ENCODE measurements at places on chromosomes 3 and 15.
A peak's percentile ranks its signal among the peaks of the same experiment; 100 is the strongest.

DNA sequence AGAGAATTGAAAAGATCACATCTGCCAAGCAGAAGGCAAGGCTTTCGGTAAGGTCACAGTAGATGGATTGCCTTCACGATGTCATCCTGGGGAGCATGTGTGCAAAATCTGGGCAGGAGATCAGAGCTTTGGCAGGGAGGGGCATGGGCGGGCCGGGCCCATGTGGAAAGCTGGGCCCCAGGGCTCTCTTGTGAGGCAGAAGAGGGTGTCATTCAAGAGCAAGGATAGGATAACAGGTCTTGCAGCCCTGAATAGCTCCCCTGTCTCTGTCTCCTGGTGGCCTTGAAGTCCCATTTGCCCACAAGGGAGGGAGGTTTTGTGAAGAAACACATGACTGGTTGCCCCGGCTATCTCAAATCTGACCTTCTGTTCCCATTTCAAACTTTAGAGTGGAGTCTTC lies 172.0 kb downstream of the OPA1 start:
- no peak for DNase-seq

- DNase-seq: no peak
These were observed 27.6 kb upstream of the NRROS start for GRCh38 chr3:196611761-196612483.

GRCh38 chr15:52252781-52253180 lies 42.8 kb downstream of the MYO5C start:
- DNase-seq: peak; percentile 87

- DNase-seq: no peak
These were observed 89.6 kb downstream of the GMPS start for GRCh38 chr3:155960060-155960459.

DNA sequence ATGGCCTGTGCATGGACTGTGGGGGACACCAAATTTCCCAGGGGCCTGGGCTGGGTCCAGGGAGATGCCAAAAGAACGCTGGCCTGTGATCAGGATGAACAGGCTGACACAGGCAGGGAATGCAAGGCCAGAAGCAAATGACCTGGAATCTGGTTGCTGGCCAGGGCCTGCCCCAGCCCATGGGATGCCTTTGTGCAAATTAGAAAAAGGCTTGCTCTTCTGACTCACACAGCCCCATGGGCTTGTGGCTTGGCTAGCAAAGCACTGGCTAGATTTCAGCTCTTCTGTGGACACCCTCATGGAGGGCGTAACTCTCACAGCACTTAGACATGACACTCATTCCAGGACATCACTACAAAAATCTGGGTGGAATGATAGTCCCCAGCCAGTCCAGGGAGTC lies 356.0 kb downstream of the SHQ1 start:
- DNase-seq: peak; percentile 97

- no peak for DNase-seq
These were observed 52.2 kb downstream of the LARS2 start for GRCh38 chr3:45440562-45440961.

- no peak for DNase-seq
These were observed 23.1 kb downstream of the XXYLT1 start for GRCh38 chr3:195247863-195248189.

DNA sequence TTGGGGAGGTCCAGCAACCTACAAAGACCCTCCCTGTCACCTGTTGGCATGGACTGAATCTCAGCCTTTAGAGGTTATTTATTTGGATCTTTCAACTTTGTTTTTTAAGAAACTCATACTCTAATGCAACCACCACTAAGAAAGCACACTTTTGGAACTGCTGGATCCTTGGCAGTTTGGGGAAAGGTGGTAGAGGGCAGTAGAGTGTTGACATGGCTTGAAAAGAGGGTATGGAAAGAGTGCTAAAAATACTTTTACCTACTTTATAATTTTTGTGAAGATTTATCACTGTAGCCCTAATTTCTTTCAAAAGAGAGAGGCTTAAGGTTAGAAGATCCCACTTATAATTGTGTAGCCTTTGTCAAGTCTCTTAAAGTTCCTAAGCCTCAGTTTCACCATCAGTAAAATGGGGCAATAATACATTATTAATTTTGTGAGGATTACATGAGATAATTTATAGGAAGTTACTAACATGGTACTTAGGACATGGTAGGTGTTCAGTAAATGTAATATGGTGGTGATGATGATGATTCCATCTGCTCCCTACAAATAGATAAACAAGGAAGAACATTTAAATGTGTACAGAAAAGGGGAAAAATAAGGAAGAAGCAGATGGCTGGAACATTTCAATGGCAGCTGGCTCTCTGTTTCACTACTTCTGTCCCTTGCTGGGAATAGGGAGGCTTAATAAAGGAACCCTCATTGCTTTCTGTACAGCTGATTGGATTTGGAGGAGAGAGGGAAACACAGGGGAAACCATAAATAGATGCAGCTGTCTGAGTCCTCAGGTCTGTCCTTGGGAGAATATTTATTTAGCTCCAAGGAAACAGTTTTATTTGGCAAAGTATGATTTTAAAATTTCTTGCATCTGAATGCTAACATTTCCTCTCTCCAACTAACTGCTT lies 208.4 kb upstream of the ADAMTS9 start:
- DNase-seq: no peak

GRCh38 chr3:3109407-3110298 lies 521 bp downstream of the IL5RA start:
- no peak for DNase-seq

- DNase-seq: peak; percentile 96
These were observed 637.7 kb upstream of the TBL1XR1 start for GRCh38 chr3:177835008-177835407.

GRCh38 chr3:14647976-14648955 lies 3.3 kb upstream of the CCDC174 start:
- no peak for DNase-seq

GRCh38 chr3:192255839-192256238 lies 471.5 kb downstream of the FGF12 start:
- DNase-seq: no peak

GRCh38 chr3:130934442-130935089 lies 40.7 kb downstream of the ATP2C1 start:
- DNase-seq: peak; percentile 33

- no peak for DNase-seq
These were observed 311.7 kb upstream of the ICE2 start for GRCh38 chr15:60790641-60791040.

GRCh38 chr15:99909592-99910295 lies 176.5 kb upstream of the LYSMD4 start:
- DNase-seq: no peak

GRCh38 chr3:122770521-122771202 lies 23.0 kb downstream of the HSPBAP1 start:
- no peak for DNase-seq

GRCh38 chr3:128487813-128488635 lies 5.0 kb downstream of the GATA2 start:
- peak; percentile 82 for DNase-seq

DNA sequence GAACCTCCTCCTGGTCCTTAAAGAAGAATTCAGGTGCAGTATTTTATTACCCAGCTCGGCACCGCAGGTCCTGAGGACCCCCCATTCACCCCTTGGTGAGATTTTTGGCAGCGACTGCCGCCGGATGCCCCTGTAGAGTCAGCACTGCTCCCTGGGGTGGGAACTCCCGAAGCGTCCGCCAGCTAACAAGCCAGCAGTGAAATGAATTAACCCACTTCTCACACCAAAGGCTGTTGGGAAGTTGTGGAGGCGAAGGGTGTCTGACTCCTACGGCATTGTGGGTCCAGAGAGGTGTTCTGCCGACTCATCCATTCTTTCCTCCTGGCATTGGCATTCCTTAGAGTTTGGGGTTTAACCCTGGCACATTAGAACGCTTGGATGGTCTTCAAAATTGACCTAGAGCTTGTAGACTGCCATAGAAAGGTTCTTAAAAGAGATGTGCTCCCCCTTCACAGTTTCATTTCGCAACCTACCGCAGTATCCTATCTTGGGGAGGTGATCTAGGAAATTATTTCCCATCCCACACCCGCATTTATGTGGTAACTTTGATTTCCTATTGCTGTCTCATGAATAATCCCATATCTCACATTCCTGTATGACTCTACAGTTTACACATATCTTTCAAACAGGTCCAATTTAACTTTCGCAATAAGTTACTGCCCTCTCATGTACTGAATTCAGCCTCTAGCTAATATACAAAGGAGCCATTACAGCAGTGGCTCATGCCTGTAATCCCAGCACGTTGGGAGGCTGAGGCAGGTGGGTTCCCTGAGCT lies 879 bp upstream of the EIF5A2 start:
- peak; percentile 34 for DNase-seq

DNA sequence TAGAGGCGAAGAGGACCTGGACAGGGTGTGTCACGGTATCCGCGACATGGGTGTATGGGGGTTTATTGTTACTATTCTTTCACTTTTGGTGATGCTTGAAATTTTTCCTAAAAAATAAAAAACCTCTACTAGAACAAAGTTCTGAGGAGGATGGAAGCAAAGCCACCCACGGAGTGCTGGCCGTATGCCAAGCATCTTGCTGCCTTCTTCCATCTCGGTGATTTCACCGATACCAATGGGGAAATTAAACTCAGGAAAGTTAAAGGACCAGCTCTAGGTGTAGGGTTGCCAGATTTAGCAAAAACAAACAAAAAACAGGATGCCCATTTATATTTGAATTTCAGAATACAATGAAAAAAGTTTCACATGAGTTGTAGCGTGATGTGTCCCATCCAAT lies 33.9 kb downstream of the SMAD6 start:
- peak; percentile 64 for DNase-seq

GRCh38 chr3:193819117-193820010 lies 226.4 kb downstream of the OPA1 start:
- DNase-seq: no peak

- no peak for DNase-seq
These were observed 10.1 kb downstream of the DHX36 start for GRCh38 chr3:154314152-154314551.

DNA sequence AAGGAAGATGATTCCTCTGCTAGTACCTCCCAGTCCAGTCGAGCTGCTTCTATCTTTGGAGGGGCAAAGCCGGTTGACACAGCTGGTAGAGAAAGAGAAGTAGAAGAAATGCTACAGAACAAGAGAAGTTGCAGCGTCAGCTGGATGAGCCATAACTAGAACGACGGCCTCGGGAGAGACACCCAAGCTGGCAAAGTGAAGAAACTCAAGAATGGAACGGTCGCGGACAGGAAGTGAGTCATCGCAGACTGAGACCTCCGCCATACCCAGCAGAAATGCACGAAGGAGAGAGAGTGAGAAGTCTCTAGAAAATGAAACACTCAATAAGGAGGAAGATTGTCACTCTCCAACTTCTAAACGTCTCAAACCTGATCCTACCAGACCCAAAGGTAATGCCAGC lies 19.0 kb upstream of the PARP14 start:
- DNase-seq: no peak

DNA sequence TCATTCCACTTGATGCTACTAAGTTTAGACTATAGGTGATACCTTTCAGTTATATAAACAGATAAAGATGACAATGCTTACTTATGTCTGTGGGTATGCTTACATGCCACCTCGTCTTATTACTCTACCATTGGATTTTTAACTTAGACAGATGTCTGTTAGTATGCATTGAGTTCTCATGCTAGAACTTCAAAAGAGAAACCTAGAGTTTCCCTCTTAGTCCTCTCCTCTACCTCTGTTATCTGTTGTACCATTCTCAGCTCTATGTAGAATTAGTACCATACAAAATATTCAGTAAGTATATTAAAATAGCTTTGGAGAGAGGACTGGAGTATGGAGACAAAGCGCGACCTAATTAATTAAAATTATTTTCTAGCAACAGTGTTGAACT lies 111.3 kb downstream of the BBX start:
- DNase-seq: no peak

DNA sequence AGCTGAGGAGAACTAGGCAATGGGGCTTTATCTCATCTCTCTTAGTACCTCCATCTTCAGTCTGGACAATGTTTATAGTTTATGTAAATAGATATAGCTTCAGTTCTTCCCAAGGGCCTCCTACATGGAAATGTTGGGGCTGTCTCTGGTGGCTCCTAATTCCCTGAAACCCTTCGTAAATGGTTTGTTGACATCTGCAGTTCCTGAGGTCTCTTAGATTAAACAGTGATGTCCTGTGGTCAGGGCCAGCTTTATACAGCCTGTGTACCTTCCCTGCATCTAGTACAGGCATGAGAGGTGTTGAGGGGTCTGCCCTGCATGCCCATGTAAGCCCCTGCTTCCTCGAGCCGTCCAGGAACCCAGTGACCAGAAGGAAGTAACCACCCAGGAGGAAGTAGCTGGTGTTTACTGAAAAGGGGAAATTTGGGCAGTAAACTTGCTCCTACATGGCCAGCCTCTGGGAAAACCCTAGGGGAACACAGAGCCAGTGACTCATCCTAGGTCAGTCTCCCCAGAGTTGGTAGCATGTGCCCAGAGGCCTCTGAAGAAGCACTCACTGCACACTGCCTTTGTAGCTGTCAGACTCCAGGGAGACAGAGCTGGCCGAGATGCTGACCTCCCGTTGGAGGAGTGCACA lies 4.7 kb upstream of the TBC1D2B start:
- DNase-seq: no peak

GRCh38 chr3:71131375-71132314 lies 451.9 kb downstream of the FOXP1 start:
- DNase-seq: no peak

- DNase-seq: no peak
These were observed 45.8 kb downstream of the DNAH1 start for GRCh38 chr3:52361898-52362297.

GRCh38 chr3:55579496-55579895 lies 92.4 kb upstream of the WNT5A start:
- DNase-seq: no peak

GRCh38 chr3:42831321-42831713 lies 22.1 kb downstream of the ACKR2 start:
- DNase-seq: peak; percentile 65
